ENCODE measurements at places on chromosomes 2 and 18.

- no peak for DNase-seq
These were observed 164.9 kb downstream of the GFPT1 start for GRCh38 chr2:69221960-69222751.

DNA sequence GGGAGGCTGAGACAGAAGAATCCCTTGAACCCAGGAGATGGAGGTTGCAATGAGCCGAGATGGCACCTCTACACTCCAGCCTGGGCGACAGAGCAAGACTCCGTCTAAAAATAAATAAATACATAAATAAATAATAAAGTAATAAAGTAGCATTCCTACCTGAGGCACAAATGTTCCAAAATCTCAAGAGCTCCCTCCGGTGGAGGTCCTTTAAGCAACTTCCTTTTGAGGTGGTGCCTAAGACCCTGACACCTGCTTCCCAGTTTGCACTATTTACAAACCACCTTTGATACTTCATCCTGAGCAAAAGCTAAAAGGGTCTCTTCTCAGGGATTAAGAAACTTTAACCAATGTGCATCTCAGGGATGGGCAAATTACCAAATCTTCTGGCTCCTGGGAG is 505.1 kb downstream of the CNTNAP5 start:
- DNase-seq: no peak

DNA sequence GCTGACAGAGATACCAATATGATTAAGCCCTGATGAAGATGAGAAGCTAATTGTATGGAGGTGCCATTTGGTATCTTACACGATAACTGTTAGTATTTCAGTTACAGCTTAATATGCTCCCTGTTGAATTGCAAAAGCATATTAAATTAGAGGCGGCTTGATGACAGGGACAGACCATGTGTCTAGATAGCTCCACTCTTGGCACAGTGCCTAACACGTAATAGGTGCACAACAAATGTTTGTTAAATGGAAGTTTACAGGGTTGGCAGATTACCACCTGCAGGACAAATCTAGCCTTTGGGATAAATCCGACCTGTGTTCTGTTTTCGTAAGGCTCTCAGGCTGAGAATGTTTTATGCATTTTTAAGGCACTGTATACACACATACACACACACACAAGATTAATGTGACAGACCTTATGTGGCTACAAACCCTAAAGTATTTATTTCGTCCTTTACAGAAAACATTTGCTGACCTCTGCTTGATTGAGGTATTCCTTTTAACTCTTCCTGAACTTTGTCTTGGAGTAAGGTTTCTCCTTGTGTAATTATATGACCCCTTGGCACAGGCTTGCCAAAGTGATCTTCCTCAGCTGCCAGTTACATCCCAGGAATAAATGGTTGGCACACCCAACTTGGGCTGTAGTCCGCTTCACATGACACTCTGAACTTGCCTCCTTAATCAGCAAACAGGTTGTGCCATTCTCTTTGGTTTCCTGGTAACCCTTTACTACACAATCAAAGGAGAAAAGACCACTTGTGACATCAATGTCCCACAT is 348.9 kb downstream of the HRH4 start:
- no peak for DNase-seq

GRCh38 chr2:10722252-10722825 is 909 bp downstream of the ATP6V1C2 start:
- DNase-seq: no peak

DNA sequence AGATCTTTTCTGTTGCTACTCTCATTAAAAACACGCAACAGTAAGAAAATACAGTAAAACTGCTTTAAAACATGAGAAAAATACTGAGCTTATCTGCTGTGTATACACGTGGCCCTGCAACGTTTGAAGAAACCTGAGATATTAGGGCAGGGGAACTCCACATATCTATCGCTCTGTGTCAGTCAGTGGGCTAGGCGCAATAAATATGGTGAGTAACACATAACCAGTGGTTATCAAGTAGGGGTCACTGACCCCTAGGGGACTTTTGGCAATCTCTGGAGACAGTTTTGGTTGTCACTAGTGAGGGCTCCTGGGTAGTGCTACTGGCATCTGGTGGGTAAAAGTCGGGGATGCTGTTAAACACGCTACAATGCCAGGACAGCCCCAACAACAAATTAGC is 14.9 kb downstream of the STAT1 start:
- DNase-seq: no peak

DNA sequence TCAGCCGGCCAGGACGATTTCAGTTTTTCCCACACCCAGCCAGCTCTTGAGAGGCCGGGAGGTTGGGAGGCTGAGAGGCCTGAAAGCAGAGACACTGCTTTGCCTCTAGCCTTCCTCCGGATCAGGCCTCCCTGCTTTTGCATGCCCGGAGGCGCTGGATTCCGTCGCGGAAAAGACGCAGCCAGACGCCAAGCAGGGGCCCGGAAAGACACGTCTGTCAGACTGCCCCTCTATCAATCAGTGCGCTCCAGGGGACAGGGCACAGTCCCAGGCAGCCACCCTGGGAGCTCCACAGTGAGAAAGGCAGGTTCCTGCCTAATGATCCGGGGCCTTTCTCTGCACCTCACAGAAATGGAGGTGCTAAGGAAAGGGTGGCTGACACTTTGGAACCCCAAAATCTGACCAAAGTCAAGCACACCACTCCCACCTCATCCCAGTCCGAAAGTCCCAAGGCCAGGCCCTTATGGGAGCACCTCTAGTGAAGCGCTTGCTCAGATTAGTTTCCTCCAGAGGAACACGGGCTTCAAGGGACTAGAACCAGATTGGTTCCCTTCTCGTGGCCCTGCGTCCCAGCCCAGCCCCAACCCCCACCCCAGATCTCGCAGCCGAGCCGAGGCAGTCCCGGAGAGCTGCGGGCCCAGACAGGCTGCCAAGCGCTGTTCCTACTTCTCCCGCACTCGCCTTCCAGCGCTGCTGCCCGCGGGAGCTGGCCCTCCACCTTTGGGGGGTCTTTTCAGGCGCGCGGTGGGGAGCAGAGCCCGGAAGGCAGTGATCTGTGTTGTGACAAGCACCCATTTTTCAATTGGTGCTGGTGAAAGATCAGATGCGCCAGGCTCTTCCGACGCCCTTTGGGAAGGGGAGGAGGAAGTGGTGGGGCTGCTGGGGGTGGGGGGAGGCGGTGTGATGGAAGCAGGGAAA is 5.0 kb downstream of the DLX1 start:
- no peak for DNase-seq

DNA sequence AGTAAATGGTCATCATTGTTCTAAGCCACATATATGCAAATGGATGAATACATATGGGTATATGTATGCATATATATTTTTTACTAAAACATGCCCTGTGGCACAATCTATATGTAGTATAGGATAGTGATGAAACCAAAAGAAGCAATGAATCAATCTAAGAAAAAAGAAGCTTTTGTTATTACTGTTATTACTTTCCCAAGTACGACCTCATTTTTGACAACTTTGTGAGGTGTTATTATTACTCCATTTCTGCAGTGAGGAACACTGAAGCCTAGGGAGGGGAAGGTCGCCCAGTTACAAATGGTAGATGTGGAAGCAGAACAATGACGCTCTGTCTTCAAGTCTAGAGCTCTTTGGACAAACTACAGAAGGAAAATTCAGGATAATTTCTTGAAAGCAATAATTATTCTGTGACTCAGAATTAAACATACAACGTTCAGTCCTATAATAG is 38.3 kb downstream of the STAT4 start:
- DNase-seq: no peak

- DNase-seq: no peak
These were observed 398.0 kb downstream of the CDH2 start for GRCh38 chr18:27778925-27779324.

DNA sequence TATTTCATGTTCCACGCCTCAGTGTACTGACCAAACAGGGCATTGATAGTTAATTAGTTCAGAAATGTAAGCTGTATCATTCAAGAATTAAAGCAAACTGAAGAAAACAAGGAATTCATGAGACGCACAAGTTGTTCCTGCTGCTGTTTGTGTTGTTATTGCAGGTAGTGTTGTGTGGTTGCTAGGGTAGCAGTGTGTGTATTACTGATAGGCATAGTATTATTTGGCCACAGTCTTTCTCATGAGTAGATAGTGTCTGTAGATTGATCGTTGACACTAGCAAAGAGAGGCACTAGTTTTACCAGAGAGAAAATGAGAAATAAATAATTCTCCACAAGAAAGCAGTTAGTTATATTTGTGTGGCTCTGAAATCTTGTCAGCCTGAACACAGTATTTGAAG is 548.6 kb downstream of the LRP1B start:
- no peak for DNase-seq

GRCh38 chr2:13533524-13533922 is 816.8 kb downstream of the TRIB2 start:
- DNase-seq: no peak

GRCh38 chr2:167254721-167255120 is 366.4 kb downstream of the XIRP2 start:
- no peak for DNase-seq

- DNase-seq: no peak
These were observed 43.1 kb downstream of the RMP24 start for GRCh38 chr18:36015629-36016028.

DNA sequence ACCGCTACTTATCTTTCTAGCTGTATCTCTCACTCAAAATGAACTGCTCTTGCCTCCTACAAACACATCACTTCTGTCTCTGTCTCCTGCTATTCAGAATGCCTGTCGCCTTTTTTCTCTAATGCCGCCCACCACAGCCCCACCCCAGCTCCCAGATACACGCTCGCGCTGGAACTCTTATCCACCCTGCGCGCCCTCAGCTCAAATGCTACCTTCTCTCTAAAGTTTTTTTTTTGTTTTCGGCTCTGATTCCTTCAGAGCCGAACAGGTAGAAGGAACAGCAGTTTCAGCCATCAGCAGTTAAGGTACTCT is 3.9 kb upstream of the SOS1 start:
- DNase-seq: no peak

Measured in stimulated activated naive CD4-positive, alpha-beta T cell treated with Interleukin-2 at 50 U/mL for 16 hours (primary cell).